ENCODE measurements at places on chromosomes 1 and 21.

GRCh38 chr1:192489047-192489446 lies 86.5 kb upstream of the RGS1 start:
- no peak for DNase-seq

DNA sequence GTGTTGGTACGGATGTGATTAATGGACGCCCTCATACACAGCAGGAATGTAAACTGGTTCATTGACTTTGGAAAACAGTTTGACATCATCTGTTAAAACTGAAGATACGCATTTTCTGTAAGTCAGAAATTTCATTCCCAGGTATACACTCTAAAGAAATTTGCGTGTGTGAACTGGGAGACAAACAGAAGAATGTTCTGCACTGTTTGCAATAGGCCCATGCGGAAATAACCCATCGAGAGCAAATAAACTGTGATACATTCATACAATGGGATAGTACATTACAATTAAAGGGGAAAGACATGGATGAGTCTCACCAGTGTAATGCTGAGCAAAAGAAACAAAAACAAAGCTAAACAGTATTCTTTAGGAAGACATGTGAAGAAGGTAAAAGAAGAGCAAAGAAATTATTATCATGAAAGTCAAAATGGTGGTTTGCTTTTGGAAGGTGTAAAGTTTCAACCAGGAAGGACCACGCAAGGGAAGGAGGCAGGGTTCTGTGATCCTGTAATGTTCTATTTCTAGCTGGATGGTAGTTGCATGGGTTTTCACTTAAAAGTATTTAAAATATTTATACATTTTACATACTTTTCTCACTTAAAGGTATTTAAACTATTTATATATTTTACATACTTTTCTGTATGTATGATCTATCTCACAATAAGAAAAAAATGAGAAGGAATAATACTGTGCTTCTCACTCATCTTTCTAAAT lies 30.3 kb downstream of the INTS7 start:
- no peak for DNase-seq

- no peak for DNase-seq
Observed at GRCh38 chr1:59994302-59995198, 68.0 kb upstream of the CYP2J2 start.

DNA sequence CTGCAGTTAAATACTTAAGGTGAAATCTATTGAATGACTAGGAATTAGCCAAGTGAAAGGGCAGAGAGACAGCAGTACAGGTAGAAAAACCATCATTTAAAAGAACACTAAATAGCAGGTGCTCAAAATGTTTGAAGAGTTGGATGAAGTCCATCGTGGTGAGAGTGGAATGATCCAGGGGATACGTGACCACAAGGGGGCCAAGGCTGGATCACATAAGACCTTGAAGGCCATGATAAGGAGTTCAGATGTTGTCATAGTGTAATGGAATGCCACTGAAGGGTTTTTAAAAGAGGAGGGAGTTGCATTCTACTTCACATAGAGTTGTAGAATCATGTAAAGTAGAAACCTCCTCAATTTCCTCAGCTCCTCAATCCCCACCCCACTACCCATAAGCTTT lies 34.8 kb upstream of the HOOK1 start:
- peak; percentile 14 for DNase-seq

DNA sequence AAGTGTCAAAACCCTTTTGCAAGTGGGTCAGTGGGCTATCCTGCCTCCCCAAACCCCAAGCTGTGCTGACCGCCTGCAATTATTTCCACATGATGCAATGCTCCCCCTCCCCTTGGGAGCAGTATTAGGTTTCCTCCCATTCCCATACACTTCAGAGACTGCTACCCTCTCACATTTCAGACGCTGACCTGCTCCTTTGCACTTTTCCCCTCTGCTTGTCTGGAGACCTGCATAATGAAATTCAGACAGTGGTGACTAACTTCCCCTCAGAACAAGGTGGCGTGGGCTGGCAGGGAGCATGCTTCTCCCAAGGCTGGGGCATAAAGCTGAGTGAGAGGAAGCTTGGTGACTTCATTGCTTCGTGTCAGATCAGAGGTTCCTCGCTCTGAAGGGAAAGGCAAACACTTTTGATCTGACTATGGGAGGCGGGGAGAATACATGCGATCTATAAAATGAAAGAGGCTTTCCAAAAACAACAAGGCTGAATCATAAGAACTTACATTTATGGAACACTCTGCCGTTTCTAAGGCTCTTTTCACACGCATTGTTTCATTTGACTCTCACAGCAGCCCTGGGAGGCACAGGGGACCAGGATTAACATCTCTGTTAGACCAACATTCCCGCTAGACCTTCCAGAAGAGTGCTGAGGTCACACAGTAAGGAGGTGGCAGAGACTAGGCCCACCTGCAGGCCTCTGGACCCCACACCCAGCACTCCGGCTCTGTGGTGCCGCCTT lies 27.5 kb upstream of the ROR1 start:
- no peak for DNase-seq

GRCh38 chr1:18253093-18253492 lies 145.5 kb downstream of the IGSF21 start:
- DNase-seq: no peak

DNA sequence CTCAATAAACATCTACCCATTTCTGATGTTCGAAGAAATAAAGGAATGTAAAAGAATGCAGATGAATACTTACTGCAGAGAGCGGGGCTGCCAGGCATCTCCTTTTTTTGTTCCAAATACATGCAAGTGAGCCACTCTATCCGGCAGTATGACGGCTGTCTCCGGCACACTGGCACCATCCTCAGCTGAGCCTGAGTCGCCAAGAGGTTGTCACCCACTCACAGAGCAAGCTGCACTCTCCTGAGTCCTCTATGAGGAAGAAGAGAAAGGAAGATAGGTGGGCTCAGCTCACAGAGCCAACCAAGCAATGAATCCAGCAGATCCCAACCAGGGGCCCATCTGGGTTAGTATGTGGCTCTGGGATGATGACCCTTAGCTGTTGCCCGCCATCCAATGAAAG lies 65.3 kb downstream of the CD46 start:
- DNase-seq: no peak

DNA sequence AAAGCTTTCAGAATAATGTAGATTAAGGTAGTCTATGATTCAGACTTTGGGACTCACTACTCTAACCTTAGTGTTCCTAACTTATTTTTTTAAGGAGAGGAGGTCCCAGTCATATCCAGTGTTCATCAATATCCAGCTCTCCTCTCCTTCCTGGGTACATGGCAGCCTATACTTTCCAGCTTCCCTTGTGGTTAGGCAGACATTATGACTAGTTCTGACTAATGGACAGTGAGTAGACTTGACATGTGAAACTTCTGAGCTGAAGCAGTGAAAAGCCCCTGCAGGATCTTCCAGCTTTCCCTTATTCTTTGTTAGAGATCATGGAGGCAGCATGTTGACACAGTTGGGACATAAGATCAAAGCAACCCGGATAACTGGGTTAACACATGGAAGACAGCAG lies 144.2 kb downstream of the PTPRU start:
- no peak for DNase-seq

DNA sequence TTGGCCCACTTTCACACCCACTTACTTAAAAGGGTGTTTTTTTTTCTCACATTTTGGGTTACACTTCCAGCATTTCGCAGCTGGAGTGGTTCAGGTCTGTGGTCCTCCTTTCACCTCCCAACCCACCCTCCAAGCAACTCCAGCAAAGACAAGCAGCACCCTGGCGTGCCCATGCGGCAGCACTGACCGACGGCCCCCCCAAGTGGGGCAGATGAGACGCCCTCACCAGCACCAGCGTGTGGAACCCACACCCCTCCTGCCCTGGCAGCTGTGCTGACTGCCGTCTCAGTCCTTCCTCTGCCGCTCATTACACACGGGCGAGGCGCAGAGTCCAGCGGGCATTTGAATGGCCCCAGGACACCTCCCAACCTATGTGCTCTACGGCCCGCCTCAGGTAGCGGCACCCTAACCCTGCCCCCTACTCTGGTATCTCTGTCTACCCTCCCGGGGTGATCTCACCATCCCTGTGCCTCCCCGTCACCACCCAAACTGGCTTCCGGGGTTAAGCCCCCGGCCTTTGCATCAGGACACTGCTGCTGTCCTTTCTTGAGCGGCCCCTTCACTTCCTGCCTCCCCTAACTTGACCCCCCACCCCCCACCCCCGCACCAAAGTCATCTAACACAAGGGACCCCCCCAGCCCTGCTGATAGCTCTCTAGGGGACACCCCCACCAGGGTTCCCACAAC lies 10.9 kb downstream of the LSS start:
- no peak for DNase-seq

- DNase-seq: no peak
Observed at GRCh38 chr1:169623132-169623926, 6.6 kb downstream of the SELP start.

- no peak for DNase-seq
Observed at GRCh38 chr1:154912755-154913154, 23.8 kb downstream of the PMVK start.

DNA sequence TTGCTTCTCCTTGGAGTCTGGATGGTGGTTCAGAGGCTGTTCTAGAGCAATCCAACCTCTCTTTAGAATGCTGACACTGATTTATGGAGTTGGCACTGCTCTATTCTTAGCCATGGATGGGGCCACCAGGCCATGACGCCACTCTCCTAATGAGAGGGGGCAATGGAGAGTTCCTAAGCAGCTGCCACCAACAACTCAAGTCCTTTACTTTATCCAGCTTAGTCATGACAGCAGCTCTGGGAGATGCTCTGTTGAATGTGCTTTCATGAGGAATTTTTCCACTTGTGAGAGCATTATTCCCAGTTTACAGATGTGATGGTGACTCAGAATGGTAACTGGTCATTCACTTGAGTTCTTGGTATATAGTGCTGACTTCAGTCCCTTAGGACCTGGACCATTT lies 366.3 kb downstream of the HHAT start:
- no peak for DNase-seq

DNA sequence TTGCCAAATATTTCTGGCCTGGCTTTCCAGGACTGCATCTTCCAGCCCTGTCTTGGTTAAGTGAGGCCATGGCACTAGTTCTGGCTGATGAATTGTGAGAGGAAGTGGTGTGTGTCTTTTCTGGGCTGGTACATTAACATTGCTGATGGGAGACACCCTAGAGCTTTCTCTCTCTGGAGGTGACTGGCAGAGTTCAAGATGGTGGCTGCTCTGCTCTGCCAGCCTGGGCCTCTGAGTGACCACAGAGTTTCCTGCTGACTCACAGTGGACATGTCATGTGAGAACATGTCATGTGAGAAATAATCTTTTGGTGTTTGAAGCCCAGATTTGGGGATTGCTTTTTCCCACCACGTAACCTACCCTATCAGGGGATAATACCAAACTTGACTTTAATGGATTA lies 218.0 kb upstream of the KIAA0040 start:
- no peak for DNase-seq

GRCh38 chr1:223403184-223403815 lies 10.1 kb downstream of the CCDC185 start:
- DNase-seq: no peak

DNA sequence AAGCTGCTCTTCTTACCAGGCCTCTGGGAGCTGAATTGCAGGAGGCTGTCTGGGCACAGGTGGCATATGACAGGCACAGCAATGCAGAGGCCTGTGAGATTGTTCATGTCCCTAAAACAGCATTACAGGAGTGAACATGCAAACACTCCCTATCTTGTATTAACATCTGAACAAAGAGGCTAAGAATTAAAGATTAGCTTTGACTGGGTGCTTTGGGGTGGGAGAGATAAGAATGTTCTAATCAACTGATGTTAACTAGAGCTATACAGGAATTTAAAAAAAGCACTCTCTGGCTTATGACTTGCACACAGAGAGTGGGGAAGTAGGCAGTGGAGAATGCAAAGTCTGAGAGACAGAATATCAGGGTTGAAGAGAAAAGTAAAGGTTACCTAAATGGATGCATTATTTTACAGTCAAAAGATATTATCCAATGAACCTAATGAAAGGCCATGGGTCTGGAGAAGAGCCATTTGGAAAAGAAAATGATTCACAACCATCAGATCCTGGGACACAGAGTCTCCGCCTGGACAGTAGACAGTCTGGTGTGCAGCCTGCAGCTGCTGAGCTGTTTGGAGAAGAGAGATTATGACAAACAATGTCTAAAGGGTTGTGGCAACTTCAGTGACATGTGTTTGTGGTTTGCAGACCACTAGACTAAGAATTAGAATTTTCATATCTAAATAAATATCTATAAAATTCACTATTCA lies 20.2 kb downstream of the DPT start:
- DNase-seq: no peak

DNA sequence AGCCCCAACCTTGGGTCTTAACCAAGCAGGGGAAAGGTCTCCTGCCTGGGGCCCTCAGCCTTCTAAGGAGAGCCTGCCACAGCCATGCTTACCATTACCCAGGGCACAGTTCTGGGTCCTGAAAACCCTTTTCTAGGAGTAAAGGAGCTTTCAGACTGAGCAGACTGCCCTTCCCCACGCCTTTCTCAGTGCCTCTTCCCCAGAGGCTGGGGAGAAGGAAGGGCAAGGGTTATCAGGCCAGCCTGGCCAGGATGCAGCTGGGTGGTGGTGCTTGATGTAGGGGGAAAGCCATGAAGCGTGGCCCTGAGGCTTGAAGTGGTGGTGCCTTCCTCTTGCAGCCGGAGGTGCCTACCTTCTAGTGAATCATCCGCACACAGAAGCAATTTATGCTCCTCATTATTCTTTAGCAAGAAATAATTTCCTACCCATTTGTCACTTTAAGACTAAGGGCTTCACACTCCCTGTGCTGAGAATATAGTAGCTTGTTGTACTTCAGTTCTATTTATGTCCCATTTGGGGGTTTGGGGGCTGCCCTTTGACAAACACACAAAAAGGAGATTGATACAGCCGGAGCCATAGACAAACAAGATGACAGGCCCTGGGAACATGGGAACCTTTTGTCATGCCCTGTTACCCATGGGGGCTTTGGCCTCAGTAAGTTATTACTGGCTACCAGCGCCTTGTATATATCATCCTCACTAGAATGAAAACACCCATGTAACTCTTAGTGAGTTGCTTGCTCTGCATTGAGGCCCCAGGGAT lies 40.7 kb downstream of the MAN1C1 start:
- no peak for DNase-seq

GRCh38 chr21:17512253-17513213 lies at the start of gene CXADR:
CXADR (plus strand) TSS chr21:17513043; CDS start chr21:17513130, 87 bp downstream.
- peak; percentile 93 for DNase-seq

DNA sequence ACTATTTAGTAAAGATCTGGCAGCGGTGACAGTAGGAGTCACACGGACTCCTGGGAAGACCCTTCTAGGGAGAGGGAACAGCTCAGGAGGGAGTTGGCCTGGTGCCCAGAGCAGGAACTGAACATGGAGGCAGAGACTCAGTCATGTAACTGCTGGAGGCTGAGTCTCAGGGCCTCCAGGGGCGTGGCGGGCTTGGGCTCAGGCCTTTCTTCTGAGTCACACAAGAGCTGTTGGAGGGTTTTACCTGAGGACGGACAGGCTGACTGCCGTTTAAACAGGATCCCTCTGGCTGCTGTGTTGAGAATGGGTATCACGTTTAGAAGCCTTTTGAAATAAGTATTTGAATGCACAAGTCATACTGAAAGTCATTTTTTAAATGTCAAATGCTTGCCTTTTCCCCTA lies 7.2 kb upstream of the ETS2 start:
- DNase-seq: peak; percentile 84

DNA sequence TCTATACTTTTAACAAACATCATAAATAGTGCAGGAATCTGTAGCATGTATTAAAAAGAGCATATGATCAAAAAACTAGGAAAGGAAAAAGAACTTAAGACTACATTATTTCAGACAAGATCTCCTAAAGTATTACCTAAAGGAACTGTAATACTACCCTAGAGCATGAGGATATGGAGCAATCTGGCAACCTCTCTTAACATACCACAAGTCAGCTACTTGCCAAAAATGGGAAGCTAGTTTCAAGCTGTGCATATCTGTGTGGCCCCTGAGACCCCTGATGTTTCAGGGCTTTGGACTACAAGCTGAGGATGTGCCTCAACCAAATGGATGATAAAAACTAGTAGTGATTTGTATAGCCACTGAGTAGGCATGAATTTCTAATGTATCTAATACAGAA lies 525.6 kb downstream of the PTBP2 start:
- no peak for DNase-seq

Data from mucosa of descending colon (tissue), 3 donors.